ENCODE measurements at places on chromosomes 7 and 10. TPM values are rescaled to one million over a fixed set of nuclear protein-coding genes. Genes with fewer than 3 reads are reported as not detected.

DNA sequence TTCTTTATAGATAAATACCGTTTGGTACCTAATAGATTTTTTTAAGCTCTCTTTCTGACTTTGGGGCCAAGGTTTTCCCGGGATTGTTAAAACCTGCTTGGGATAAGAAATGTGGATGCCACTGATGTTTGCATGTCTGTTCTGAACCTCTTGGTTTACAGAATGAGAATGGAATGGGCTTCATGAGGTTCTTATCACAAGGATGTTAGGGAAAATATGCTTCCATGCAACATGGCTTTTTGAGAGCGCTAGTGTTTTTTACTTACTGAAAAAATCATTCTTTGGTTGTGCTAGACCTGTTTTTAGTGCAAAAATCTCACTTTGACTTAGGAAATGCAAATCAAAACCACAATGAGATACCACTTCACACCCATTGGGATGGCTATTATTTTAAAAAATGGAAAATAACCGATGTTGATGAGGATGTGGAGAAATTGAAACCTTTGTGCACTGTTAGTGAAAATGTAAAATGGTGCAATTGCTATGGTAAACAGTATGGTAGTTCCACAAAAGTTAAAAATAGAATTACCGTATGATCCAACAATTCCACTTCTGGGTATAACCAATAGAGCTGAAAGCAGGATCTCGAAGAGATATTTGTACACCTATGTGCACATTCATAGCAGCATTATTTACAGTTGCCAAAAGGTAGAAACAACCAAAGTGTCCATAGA is 38.9 kb downstream of the TSPAN14 start:
- H3K27ac ChIP-seq, result peak overlapping the region; percentile 9
- no peaks in the 10 kb centered on the region for H3K36me3 ChIP-seq
- DNase-seq, result no peak
- H3K4me1 ChIP-seq, result peaks cover 3% of the 10 kb centered on the region

GRCh38 chr7:88758381-88759229 is 895 bp upstream of the ZNF804B start:
- DNase-seq, result no peak
- peak overlapping the region; percentile 24 for H3K4me3 ChIP-seq
- peaks cover 29% of the 10 kb centered on the region for H3K27me3 ChIP-seq
- H3K27ac ChIP-seq, result no peak overlapping the region

GRCh38 chr10:119365773-119366599 is 158.6 kb downstream of the GRK5 start:
- DNase-seq, result no peak
- peaks cover 22% of the 10 kb centered on the region for H3K4me1 ChIP-seq
- no peaks in the 10 kb centered on the region for H3K36me3 ChIP-seq
- H3K27me3 ChIP-seq, result no peaks in the 10 kb centered on the region

DNA sequence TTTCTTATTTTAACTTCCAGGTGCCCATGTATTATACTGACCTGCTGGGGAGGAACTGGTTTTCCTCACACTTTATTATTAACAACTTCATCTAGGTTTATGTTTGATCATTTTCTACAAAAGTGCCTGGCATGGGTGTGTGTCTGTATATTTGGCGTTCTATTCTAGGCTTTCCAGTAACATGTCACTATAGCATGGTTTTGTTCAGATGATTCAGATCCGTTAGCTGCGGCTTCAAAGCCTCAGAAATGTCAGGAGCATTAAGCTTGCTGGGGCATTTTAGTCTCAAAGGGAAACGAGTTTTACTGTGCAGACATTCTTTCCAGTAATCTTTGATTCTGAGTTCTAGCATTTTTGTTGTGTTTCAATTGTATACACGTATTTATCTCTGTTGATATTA is 2.3 kb downstream of the INPP5A start:
- H3K27me3 ChIP-seq, result no peaks in the 10 kb centered on the region
- H3K4me3 ChIP-seq, result peak overlapping the region; percentile 89
- no peaks in the 10 kb centered on the region for H3K36me3 ChIP-seq
- no peak for DNase-seq
- H3K27ac ChIP-seq, result peak overlapping the region; percentile 82
- H3K4me1 ChIP-seq, result peaks cover 7% of the 10 kb centered on the region

DNA sequence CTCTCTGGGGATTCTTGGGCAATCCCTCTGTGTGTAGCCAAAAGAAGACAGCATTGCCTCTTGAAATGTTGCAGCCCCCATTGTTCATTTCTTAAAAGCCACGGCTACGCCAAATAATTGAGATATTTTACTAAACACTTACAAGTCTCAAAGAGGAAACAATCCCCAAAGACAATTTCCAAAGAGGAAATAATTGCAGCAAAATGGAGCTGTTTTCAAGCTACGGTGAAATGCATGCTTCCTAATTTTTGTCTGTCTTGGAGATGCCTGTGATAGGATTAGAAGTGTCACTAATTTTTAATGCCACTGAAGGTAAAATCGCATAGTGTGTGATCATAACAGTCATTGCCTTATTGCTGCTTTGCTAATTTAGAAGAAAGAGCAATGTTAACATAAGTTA is 72.9 kb upstream of the NAMPT start:
- H3K27me3 ChIP-seq, result no peaks in the 10 kb centered on the region
- no peak for DNase-seq
- H3K4me1 ChIP-seq, result no peaks in the 10 kb centered on the region
- no peaks in the 10 kb centered on the region for H3K36me3 ChIP-seq
- no peak overlapping the region for H3K27ac ChIP-seq

DNA sequence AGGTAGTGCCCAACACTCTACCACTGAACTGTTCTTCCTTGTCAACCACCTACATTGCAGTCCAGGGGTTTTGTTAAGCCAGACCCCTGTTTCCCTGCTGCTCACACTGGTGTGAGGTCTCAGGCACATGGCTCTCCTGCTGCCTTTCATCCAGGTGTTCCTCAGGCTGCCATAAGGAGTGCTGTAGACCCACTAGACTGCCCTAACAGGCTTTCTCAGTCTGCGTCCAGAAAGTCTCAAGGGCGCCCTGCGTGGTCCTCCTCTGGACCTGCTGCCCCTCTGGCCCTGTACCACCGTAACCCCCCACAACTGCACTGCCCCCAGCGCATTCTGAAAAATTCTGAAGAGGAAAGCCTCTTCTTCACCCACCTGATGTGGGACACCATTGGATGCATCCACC is 225.7 kb upstream of the ANKRD30A start:
- H3K36me3 ChIP-seq, result no peaks in the 10 kb centered on the region
- H3K4me1 ChIP-seq, result no peaks in the 10 kb centered on the region
- no peak for DNase-seq
- no peak overlapping the region for H3K27ac ChIP-seq
- no peak overlapping the region for H3K4me3 ChIP-seq

DNA sequence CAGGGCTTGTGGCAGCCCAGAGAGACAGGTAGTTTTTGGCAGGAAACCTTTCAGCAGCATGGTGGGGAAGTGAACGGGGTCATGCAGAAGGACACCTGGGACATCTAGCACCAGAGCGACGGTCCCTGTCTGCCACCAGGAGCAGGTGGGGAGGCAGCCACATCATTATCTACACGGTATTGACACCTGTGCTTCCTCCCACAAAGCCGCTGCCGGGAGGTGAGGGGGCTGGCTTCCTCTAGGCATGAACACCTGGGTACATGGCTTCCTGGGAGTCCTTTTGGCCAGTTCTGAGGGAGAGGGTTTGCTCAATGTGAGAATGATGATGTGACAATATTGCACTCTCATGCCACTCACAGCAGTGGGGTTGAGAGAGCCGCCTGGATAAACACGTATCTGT is 275.2 kb downstream of the ACTR3B start:
- no peak overlapping the region for H3K4me3 ChIP-seq
- no peaks in the 10 kb centered on the region for H3K4me1 ChIP-seq
- DNase-seq, result no peak
- no peak overlapping the region for H3K27ac ChIP-seq

- no peak overlapping the region for H3K4me3 ChIP-seq
- H3K27me3 ChIP-seq, result no peaks in the 10 kb centered on the region
- no peaks in the 10 kb centered on the region for H3K36me3 ChIP-seq
These were observed 48.2 kb downstream of the PLEKHA8 start for GRCh38 chr7:30076411-30076810.

DNA sequence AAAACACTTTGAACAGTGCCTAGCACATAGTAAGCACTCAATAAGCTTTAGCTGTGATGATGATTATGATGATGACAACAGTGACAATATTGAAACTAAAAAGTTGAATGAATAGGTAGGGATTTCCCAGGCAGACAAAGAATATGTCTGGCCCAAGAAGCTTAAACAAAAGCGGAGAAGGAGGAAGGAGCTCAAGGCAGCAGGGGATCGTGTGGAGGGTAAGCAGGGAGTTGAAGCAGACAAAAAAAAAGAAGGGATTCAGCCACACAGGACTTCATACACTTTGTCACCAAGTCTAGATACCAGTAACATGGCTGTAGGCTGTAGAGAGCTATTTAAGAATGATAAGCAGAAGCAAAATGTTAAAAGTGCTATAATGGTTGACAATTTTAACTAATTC is 144.0 kb downstream of the CALN1 start:
- H3K27me3 ChIP-seq, result no peaks in the 10 kb centered on the region
- H3K36me3 ChIP-seq, result no peaks in the 10 kb centered on the region
- no peaks in the 10 kb centered on the region for H3K4me1 ChIP-seq
- H3K27ac ChIP-seq, result no peak overlapping the region
- H3K4me3 ChIP-seq, result no peak overlapping the region

DNA sequence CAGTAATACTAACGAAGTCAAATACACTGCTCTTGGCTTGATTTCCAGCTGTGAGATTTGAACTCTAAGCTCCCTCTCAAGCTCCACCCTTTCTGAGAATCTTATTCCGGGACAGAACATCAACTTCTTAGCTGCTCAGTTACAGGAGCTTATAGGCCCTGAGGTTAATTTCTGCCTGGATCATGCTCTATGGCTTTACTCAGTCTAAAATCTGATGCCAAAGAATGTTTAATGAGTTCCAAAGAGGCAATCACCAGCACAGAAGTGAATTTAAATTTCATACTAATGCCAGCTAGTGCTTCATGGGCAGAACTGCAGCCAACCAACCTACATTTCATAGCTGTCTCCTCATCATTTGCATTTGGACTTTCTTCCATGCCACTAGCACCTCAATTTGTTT is 707.2 kb downstream of the MAGI2 start:
- no peak for DNase-seq
- H3K27me3 ChIP-seq, result no peaks in the 10 kb centered on the region
- no peak overlapping the region for H3K4me3 ChIP-seq
- H3K4me1 ChIP-seq, result no peaks in the 10 kb centered on the region
- no peaks in the 10 kb centered on the region for H3K36me3 ChIP-seq

GRCh38 chr7:142231716-142232115 is 26.1 kb downstream of the PRSS58 start:
- H3K4me3 ChIP-seq, result no peak overlapping the region
- no peaks in the 10 kb centered on the region for H3K27me3 ChIP-seq
- no peaks in the 10 kb centered on the region for H3K36me3 ChIP-seq

GRCh38 chr10:114033566-114033965 is 10.1 kb upstream of the ADRB1 start:
- no peaks in the 10 kb centered on the region for H3K36me3 ChIP-seq
- H3K27me3 ChIP-seq, result no peaks in the 10 kb centered on the region
- H3K4me1 ChIP-seq, result no peaks in the 10 kb centered on the region
- no peak for DNase-seq

- no peak for DNase-seq
- peak overlapping the region; percentile 48 for H3K27ac ChIP-seq
- H3K4me3 ChIP-seq, result no peak overlapping the region
- H3K36me3 ChIP-seq, result no peaks in the 10 kb centered on the region
- H3K4me1 ChIP-seq, result no peaks in the 10 kb centered on the region
These were observed 4.5 kb downstream of the TRIL start for GRCh38 chr7:28953633-28954032.

GRCh38 chr10:102141583-102142107 is 8.8 kb downstream of the PPRC1 start:
- H3K4me3 ChIP-seq, result no peak overlapping the region
- peaks cover 3% of the 10 kb centered on the region for H3K4me1 ChIP-seq
- H3K27me3 ChIP-seq, result no peaks in the 10 kb centered on the region
- H3K36me3 ChIP-seq, result no peaks in the 10 kb centered on the region

DNA sequence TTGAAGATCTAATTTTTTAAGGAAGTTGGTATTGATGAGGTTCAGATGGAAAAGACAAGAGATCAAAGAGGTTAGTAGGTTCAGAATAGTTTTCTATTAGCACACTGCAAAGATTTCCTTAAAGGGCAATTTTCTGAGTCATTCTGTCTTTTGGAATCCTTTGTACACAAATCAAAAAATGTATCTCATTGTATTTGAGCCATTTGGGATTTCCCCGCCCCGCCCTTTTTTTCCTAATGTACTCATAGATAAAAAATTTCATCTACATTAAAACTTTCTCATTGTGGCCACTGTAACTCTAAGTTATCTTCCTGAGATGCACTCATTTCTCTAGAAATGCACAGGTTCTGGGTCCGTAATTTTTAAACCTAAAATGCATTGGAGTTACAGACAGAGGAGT is 12.1 kb downstream of the GIMAP6 start:
- H3K4me3 ChIP-seq, result no peak overlapping the region
- H3K36me3 ChIP-seq, result no peaks in the 10 kb centered on the region
- H3K27me3 ChIP-seq, result no peaks in the 10 kb centered on the region
- no peaks in the 10 kb centered on the region for H3K4me1 ChIP-seq
- DNase-seq, result no peak

GRCh38 chr7:6350433-6351058 is 78.1 kb upstream of the CYTH3 start:
- H3K36me3 ChIP-seq, result no peaks in the 10 kb centered on the region
- H3K27ac ChIP-seq, result no peak overlapping the region
- H3K4me3 ChIP-seq, result no peak overlapping the region
- no peak for DNase-seq
- H3K27me3 ChIP-seq, result no peaks in the 10 kb centered on the region
- H3K4me1 ChIP-seq, result no peaks in the 10 kb centered on the region

DNA sequence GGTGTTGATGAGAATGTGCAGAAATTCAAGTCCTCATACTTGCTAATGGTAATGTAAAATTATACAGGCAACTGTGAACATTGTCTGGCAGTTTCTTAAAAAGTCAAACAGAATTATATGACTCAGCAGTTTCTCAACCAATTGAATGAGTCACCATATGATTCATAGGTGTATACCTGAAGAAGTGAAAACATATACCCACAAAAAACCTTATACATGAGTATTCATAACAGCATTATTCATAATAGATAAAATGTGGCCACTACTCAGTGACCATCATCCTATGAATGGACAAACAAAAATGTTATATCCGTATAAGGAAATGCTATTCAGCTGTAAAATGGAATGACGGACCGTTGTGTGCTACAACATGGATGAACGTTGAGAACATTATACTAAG is 253.5 kb downstream of the MALRD1 start:
- no peak overlapping the region for H3K4me3 ChIP-seq
- DNase-seq, result no peak
- H3K27me3 ChIP-seq, result no peaks in the 10 kb centered on the region
- H3K4me1 ChIP-seq, result no peaks in the 10 kb centered on the region
- H3K36me3 ChIP-seq, result no peaks in the 10 kb centered on the region

ARF5 gene
- total RNA-seq, result 77.4 TPM

OR6V1 gene
- total RNA-seq, result not detected

PRKCQ gene
- not detected for total RNA-seq

HGF gene
- 2.6 TPM for total RNA-seq

BUB3 gene
- total RNA-seq, result 57.2 TPM

ASZ1 gene
- not detected for total RNA-seq

CLDN4 gene
- 55.7 TPM for total RNA-seq

SNX10 gene
- 11.2 TPM for total RNA-seq

All from uterus (tissue), 4 donors.